ENCODE measurements at places on chromosomes 2 and 18.

DNA sequence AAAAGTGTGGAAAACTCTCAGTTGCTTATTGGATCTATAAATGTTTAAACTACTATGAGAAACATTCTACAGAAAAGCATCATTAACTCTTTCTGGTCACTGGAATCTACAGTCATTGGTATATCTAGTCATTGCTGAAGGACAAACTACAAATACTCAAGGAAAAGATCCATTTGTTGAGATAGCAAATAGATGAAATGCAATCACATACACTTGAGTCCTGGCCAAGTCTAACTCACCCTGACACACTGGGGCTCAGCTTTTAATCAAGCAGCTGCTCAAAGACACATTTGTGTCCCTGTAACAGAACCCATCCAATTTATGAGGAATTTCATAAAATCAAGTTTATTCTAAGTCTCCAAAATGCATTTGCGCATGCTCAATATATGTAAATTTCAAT lies 68.7 kb downstream of the CDH2 start:
- DNase-seq, result no peak
- no peak overlapping the region for H3K4me3 ChIP-seq
- H3K27me3 ChIP-seq, result no peaks in the 10 kb centered on the region
- no peaks in the 10 kb centered on the region for H3K36me3 ChIP-seq
- H3K4me1 ChIP-seq, result no peaks in the 10 kb centered on the region
- H3K27ac ChIP-seq, result no peak overlapping the region

- peaks cover 13% of the 10 kb centered on the region for H3K36me3 ChIP-seq
- H3K27ac ChIP-seq, result peak within 1 kb of the TSS; percentile 90
- peaks cover 22% of the 10 kb centered on the region for H3K4me1 ChIP-seq
- H3K27me3 ChIP-seq, result no peaks in the 10 kb centered on the region
- peak; percentile 95 for DNase-seq
These were observed at the start of gene KCTD18 for GRCh38 chr2:200509612-200510433. Gene KCTD18 (minus strand): TSS chr2:200510068. CDS start chr2:200507016, 3,052 bp downstream.

DNA sequence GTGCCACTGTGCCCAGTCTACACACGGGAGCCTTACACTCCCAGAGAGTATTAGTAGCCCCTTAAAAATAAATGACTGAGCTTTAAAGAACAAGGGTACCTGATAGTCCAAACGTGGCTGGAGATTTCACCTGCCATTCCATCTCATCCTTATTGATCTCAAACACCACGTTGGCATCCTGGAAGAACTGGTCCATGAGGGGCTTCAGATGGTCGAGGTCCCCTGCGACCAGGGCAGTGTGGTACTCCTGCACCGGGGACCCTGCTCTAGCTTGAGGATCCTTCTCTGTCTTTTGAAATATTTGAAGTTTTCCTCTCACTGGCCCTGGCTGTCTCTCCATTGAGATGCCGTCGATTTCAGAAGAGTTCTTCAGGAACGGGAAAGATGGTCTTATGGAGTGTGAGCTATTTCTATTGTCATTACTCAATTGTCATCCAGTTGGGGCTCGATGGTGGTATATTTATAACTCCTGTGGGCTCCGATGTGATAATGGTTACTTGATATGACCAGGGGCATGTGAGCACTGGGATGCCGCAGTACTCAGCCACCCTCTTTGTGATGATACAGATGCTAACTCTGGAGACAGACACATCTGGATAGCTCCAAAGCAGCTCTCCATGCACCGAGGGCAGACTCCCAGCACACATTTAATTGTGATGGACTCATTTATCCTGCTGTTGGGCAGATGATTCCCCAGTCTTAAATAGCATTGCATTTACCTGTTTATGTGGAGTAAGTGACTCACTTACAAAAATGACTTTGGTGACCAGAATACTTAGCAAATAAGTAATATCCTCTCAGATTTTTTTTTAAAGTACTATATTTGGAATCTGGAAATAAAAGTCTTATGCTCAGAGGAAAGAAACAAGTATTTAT lies 22.8 kb downstream of the ASB18 start:
- H3K27ac ChIP-seq, result no peak overlapping the region
- no peak for DNase-seq
- no peaks in the 10 kb centered on the region for H3K4me1 ChIP-seq
- H3K36me3 ChIP-seq, result no peaks in the 10 kb centered on the region

DNA sequence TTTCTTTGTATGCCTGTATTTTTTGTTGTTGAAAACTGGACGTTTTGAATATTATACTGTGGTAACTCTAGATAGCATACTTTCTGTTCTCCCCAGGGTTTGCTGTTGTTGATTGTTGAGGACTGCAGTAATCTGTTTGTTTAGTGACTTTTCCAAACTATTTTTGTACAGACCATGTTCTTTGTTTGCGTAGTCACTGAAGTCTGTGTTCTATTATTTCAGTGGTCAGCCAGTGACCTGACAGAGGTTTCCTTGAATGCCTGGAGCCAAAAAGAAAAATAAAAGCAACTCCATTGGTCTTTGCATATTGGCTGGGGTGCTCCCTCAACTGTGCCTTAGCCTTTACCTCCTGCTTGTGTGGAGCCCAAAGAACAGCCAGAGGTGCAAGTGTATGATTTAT lies 42.7 kb upstream of the PHLPP1 start:
- peaks cover 11% of the 10 kb centered on the region for H3K27me3 ChIP-seq
- DNase-seq, result no peak
- H3K27ac ChIP-seq, result no peak overlapping the region
- no peaks in the 10 kb centered on the region for H3K4me1 ChIP-seq
- no peaks in the 10 kb centered on the region for H3K36me3 ChIP-seq

DNA sequence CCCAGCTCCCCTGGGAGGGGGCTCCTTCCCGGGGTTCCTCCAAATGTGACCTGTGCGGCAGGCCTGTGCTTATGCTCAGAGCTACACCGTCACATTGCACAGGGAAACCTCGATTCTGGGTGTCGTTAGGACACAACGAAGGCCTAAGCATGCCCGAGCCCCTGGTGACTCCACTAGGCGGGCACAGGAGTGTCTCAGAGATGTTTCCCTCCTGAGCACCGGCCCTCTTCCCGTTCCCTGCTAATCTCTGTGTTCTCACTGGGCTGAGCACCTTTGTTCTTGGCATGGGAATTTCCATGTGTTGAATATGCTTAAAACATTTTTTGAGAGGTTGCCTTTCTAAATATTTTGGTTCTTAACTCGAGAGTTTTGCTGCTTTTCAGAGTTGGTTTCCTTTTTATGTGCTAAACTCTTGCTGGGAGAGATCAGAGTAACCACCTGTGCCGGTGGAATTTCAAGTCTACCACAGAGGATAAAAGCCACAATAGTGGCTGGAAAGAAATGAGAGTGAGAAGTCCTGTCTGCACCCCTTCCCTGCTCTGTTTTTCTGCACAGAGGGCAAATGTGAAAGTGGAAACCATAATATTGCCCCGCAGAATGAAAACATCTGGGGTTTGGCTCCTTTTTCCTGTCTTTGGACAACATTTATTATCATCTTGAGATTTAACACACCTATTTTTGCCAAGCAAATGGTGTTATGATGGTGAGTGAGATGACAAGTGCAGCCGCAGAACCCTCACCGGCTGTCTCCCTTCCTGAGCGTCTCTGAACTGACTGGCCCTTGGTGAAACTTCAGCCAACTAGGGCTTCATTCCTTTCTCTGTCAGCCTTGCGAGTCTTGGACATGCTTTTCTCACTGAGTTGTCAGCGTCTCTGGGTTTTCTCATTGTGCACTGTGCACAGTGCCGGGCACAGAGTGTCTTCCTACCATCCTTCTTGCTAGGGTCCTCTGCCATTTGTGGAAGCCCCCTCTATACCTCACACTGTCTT lies 154.1 kb downstream of the VAPA start:
- no peak overlapping the region for H3K4me3 ChIP-seq
- no peak for DNase-seq
- H3K4me1 ChIP-seq, result no peaks in the 10 kb centered on the region
- H3K27ac ChIP-seq, result no peak overlapping the region
- H3K27me3 ChIP-seq, result no peaks in the 10 kb centered on the region

- H3K27me3 ChIP-seq, result peaks cover 12% of the 10 kb centered on the region
- no peak for DNase-seq
- no peaks in the 10 kb centered on the region for H3K36me3 ChIP-seq
- H3K4me1 ChIP-seq, result no peaks in the 10 kb centered on the region
These were observed 38.1 kb downstream of the ST8SIA5 start for GRCh38 chr18:46718501-46719341.

GRCh38 chr2:28587526-28588291 lies 91.8 kb downstream of the PLB1 start:
- H3K4me3 ChIP-seq, result peak overlapping the region; percentile 16
- peaks cover 6% of the 10 kb centered on the region for H3K27me3 ChIP-seq
- peaks cover 72% of the 10 kb centered on the region for H3K4me1 ChIP-seq
- H3K27ac ChIP-seq, result peak overlapping the region; percentile 78

DNA sequence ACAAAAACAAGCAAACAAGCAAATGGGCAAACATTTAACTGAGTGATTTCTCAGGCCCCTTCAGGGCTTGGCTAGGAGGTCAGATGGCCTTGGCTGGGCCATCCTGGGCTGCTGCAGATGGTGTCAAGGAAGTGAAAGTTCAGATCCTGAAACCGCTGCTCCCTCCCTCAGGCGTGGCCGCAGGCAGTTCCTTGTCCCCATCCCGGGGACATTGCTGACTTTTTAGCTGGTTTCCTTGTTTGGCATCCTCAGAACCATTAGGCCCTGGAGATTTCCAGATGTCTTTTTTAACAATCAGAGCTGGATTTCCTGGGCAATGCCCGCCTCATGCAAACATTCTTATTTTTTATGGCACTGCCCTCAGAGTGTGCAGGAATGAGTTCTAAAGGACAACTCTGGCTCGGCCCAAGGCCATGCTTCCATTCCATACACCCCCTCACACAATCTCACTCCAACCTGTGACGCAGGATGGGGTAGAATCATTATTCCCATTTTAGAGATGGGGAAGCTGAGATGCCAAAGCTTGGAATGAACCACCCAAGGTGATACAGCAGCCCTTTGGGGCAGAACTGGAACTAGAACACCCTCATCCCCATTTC lies 86.1 kb upstream of the ZCCHC2 start:
- peaks cover 39% of the 10 kb centered on the region for H3K27me3 ChIP-seq
- H3K4me3 ChIP-seq, result no peak overlapping the region
- H3K36me3 ChIP-seq, result no peaks in the 10 kb centered on the region
- no peak overlapping the region for H3K27ac ChIP-seq
- DNase-seq, result no peak

- no peak overlapping the region for H3K27ac ChIP-seq
- no peaks in the 10 kb centered on the region for H3K27me3 ChIP-seq
- no peak for DNase-seq
- H3K4me3 ChIP-seq, result no peak overlapping the region
These were observed 3.6 kb downstream of the USP39 start for GRCh38 chr2:85619617-85620016.

- no peak overlapping the region for H3K27ac ChIP-seq
- no peak for DNase-seq
- H3K4me1 ChIP-seq, result peaks cover 22% of the 10 kb centered on the region
- H3K36me3 ChIP-seq, result peaks cover 9% of the 10 kb centered on the region
- H3K27me3 ChIP-seq, result no peaks in the 10 kb centered on the region
These were observed 18.0 kb downstream of the ITSN2 start for GRCh38 chr2:24342110-24342910.

- H3K27ac ChIP-seq, result no peak overlapping the region
- peaks cover 4% of the 10 kb centered on the region for H3K4me1 ChIP-seq
- no peak for DNase-seq
These were observed 217.4 kb upstream of the DTNA start for GRCh38 chr18:34492652-34493051.

DNA sequence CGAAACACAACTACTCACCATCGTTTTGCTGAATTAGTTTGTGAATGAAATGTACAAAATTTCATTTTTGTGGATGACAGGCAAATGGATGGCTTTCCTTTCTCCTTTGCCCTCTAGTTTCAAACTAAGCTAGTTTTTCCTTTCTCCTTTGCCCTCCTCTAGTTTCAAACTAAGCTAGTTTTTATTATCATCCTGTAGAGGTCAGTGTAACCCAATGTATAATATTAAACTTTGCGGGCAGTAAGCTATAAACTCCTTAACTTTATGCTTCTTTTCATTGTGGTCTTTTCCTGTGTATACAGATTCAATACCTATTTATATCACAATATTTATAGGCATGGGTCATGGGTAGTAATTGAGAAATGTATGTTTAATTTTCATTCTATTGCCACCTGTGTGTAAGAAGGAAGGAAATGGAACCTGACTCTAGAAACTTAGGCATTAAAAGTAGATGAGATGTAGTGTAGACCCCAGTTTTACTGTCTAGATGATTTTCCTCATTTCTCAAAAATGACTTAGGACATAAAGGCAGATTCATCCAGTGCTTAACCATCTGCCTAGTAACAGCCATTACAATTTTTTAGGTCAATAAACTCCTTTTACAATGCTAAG lies 58.1 kb downstream of the MAP3K19 start:
- no peaks in the 10 kb centered on the region for H3K4me1 ChIP-seq
- no peak overlapping the region for H3K27ac ChIP-seq
- no peak overlapping the region for H3K4me3 ChIP-seq
- H3K36me3 ChIP-seq, result peaks cover under 1% of the 10 kb centered on the region
- DNase-seq, result no peak
- H3K27me3 ChIP-seq, result peaks cover 17% of the 10 kb centered on the region

- H3K27ac ChIP-seq, result no peak overlapping the region
- H3K4me1 ChIP-seq, result no peaks in the 10 kb centered on the region
- peaks cover 6% of the 10 kb centered on the region for H3K36me3 ChIP-seq
- H3K4me3 ChIP-seq, result no peak overlapping the region
- H3K27me3 ChIP-seq, result no peaks in the 10 kb centered on the region
These were observed 31.1 kb downstream of the SPAG16 start for GRCh38 chr2:213315168-213315876.

DNA sequence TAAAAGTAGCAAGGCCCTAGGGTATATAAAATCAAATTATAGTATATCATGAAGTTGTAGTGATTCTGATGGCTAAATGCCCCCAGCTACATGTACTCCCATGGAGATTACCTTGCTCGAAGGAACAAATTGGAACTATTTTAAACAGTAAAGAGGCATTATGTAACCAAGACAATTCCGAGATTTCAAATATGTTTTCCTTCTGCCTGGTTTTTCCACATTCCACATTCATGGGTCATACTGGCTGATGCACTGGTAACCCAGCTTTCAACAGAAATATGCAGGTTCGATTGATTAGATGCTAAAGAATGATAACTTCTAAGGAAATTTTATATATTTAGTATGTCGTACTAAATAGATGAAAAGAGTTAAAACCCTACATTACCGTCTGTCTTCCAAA lies 62.3 kb upstream of the MGAT4A start:
- H3K36me3 ChIP-seq, result no peaks in the 10 kb centered on the region
- no peak for DNase-seq
- peaks cover 28% of the 10 kb centered on the region for H3K27me3 ChIP-seq
- H3K4me1 ChIP-seq, result peaks cover 3% of the 10 kb centered on the region
- no peak overlapping the region for H3K4me3 ChIP-seq

- H3K27me3 ChIP-seq, result no peaks in the 10 kb centered on the region
- H3K27ac ChIP-seq, result no peak overlapping the region
- no peaks in the 10 kb centered on the region for H3K36me3 ChIP-seq
- no peak overlapping the region for H3K4me3 ChIP-seq
- no peaks in the 10 kb centered on the region for H3K4me1 ChIP-seq
These were observed 137.0 kb upstream of the FANCL start for GRCh38 chr2:58378152-58378551.

All from activated naive CD4-positive, alpha-beta T cell treated with anti-CD3 and anti-CD28 coated beads, Interleukin-2, amount 10 ng/mL, durations not matched to agents 7 days and 5 days (primary cell).